T-helper 17 cell (primary cell): ENCODE measurements at places on chromosomes 5 and 9.

DNA sequence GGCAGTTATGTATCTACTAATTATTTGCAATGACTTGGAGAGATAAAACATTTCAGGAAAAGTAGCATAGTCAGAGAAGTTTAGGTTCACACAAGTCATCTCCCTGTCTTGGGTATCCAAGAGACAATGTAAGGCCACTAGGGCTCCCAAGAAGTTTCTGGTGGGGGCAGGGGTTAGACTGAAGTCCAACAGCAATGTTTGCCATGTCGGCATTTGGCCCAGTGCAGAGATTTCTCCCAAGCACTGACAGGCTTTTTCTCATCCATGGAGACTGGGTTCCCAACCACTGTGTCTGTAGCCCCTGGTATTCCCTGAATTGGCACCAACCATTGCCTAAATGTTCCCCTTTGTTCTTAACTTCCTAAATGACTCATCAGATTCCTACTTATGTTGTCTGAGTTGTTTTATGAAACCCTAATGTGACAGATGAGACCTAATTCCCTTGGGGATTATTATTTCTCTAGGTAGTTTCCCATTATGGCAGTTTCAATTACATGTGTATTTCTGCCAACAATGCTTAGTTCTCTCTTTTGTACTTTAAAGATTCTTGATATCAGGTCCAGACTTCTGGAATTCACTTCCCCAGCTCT lies 103.6 kb upstream of the EGFLAM start:
- no peak for DNase-seq

DNA sequence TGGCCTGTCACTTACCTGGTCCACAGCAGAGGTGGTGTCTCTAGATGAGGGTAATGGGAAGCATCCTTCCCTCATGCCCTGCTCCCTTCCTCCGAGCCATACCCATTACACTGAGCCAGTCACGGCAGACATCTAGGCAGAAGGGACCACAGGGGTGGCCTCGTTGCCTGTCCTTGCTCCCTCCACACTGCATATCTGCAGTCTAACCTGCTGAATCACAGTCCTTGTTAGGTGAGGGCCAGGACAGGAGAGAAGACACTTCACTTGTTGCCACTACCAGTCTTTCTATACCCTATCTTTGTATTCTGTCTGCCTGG lies 18.4 kb upstream of the SPINK4 start:
- no peak for DNase-seq

DNA sequence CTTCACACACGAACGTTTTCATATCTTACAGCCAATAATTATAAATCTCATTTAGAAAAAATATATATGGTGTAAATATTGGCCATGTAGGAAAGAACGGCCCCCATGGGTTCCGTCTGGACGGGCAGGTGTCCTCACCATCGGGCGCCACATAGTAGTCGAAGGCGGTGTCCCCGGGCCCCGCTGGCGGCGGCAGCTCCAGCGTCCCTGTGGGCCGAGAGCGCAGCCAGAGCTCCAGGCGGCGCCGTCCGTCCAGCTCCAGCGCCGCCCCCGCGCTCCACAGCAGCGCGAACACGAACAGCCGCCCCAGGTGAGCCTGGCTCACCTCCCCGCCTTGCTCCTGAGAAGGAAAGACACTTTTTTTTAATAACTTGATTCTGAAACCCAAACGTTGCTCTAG lies 134.6 kb downstream of the DNAH5 start:
- no peak for DNase-seq

DNA sequence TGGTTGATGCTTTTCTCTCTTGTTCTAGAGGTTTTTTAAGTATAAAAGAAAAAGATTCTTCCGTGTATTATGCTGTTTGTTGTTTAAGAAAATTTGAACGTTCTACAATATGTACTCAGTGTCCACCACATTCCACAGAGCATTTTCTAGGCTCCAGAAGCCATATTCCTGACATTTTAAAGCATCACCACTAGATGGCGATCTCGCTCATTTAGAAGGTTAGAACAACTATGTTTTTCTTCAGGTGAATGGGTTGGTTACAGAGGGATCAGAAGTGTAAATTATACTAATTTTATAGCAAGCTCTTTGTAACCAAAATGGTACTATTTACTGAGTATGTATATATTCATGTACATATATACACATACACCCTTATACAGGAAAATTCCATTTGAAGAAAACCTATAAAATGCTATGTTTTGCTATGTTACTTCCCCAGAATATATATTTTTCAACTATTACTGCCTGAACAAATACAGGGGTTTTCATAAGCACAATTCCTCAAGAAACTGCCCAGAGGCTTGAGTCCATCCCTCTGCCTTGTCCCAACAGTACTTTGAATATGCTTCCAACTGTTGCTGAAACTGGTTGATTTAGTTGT lies 284.3 kb downstream of the CCDC171 start:
- DNase-seq, result no peak

GRCh38 chr5:153629027-153629895 lies 138.8 kb downstream of the GRIA1 start:
- DNase-seq, result no peak

GRCh38 chr5:73218552-73219171 lies 45.7 kb downstream of the TMEM174 start:
- no peak for DNase-seq

DNA sequence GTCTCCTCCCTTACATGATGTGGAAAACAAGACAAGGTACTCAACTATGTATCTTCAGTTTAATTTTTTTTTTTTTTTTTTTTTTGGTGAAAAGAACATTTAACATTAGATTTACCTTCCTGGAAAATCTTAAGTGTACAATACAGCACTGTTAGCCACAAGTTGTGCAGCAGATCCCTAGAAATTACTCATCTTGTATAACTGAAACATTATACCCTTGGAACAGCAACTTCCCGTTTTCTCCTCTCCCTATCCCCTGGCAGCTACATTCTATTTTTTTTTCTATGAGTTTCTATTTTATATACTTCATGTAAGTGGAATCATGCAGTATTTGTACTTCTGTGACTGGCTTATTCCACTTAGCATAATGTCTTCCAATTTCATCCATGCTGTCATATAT lies 421.9 kb upstream of the FTMT start:
- no peak for DNase-seq

- DNase-seq, result no peak
Measured at GRCh38 chr9:134970198-134970597, 52.5 kb upstream of the FCN1 start.

DNA sequence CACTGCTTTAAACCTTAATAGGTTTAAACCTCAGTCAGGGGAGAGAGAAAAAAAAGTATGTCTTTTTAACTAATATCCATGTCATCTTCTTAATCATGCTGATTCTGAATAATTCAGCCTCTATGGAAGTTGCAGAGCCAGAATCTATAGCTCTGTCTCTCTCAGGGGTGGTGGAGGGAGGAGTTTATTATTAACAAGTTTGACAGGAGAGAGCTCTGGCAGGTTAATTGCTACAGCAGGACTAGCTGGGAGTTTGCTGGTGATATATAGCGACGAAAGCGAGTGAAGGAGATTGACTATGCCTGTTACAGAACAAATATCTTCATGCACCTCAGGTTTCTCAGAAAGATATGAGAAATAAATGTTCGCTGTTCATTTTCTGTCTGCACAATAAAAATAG lies 586.4 kb downstream of the TLE4 start:
- DNase-seq, result no peak

- no peak for DNase-seq
Measured at GRCh38 chr5:57243286-57244137, 69.7 kb downstream of the GPBP1 start.

GRCh38 chr5:134103998-134104654 lies 10.4 kb upstream of the TCF7 start:
- DNase-seq, result no peak

DNA sequence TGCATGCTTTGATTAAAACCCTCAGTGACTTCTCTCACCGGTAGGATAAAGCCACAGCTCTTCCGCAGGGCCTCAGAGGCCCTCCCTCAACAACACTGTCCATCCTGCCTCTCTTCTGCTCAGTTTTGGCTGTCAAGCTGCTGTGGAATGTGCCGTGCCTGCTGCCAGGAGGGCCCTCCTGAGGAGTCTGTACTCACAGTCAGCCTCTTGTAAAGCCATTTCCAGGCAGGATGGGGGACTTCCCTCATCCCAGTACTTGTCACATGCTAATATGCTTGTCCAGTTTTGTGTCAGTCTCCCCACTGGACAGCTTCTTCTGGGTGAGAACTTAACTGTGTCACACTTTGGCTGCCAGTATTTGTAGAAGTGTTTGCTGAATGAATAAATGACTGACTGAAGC lies 13.9 kb upstream of the DDX41 start:
- DNase-seq, result no peak

GRCh38 chr5:139869042-139869790 lies 73.6 kb downstream of the PSD2 start:
- no peak for DNase-seq

- DNase-seq, result peak; percentile 33
Measured at GRCh38 chr5:141878186-141878710, at the start of gene PCDH1. Gene PCDH1, minus strand, starts transcription at chr5:141878410. Its CDS starts 148 bp downstream, at chr5:141878262.

DNA sequence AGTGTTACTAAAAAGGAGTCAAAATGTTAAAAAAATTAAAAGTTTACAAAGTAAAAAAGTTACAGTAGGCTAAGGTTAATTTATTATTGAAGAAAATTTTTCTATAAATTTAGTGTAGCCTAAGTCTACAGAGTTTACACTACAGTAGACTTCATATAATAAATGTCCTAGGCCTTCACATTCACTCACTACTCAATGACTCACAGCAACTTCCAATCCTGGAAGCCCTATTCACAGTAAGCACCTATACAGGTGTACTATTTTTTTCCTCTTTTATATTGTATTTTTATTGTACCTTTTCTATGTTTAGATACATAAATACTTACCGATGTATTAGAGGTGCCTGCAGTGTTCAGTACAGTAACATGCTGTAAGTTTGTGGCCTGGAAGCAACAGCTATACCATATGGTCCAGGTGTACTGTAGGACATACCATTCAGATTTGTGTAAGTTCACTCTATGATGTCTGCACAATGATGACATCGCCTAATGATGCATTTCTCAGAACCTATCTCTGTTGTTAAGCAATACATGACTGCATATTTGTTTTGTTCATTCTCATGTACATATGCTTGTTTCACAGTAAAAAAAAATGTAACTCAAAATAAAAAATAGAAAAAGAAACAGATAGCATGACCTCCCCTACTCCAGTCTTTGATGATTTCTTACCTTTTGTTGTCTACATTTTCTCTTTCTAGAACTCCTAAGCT lies 64.7 kb downstream of the NR3C1 start:
- no peak for DNase-seq

GRCh38 chr9:86516564-86516963 lies 162.4 kb upstream of the TUT7 start:
- no peak for DNase-seq

DNA sequence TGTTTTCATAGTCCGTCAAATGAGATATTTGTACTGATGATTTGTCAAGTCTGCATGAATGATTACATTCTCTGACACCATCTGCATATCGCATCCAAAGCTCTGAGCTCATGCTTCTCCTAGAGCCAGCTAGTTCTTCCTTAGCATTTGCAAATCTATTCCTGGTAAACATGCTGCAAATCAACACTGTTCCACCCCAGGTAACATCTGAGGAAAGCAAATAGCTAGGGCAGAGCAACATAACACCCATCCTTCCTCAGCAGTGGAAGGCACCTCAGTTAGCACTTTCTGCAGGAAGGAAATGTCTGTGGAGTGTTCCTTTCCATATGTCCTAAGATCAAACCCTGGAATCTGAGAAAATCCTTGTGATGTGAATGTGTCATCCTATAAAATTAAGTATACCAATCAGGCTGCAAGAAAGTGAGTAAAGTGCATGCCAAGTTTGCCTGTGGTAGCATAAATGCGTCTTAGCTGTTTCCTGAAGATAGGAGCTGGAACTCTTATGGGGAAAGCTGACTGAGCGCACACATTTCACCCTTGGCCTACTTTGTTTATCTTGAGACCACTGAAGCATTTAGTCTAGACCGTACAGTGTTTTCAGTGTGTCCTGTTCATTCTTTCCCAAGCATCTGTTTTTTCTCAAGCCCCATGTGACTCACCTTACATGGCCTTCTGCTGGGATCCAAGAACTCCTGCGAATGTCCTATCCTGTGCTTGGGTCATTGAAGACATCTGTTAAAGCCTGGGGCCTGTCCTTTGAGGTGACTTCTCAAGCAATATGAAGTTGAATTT lies 50.9 kb upstream of the STARD4 start:
- DNase-seq, result no peak

GRCh38 chr9:127066851-127067136 lies 55.6 kb downstream of the ANGPTL2 start:
- DNase-seq, result no peak

DNA sequence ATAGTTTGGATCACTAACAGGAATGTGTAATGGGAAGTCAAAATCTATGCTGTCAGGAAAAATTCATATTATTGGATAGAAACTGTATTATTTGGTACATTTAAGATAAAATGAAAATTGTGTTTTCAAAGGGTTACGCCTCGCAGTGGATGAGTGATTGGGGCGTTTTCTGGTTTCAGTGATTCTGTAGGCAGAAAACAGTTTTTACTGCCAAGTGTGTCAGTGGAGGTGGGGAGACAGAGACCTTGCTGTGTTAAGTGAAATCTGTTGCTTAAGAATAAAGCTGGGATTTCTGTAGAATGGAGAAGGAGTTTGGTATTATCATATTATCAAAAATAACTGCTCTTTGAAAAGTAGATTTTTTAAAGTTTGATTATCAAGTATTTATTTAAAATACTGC lies 69.7 kb downstream of the GHR start:
- no peak for DNase-seq

DNA sequence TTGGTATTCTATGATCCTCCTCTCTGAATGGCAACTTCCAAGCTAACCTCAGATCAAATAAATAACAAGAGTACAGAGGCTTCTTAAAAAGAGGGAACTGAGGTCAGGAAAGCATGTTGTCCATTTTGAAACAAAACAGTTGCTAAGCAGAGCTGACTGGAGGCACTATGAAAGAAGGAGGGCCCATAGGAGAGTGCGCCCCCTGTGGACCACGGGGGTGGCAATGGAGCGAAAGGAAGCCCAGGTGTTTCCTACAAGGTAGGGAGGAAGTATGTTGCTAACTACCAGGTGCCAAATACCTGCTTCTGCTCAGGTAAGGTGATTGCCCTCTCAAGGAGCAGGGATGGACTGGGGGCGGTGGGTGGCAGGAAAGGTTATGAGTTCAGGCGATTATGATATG lies 101.8 kb upstream of the MAST4 start:
- DNase-seq, result no peak

DNA sequence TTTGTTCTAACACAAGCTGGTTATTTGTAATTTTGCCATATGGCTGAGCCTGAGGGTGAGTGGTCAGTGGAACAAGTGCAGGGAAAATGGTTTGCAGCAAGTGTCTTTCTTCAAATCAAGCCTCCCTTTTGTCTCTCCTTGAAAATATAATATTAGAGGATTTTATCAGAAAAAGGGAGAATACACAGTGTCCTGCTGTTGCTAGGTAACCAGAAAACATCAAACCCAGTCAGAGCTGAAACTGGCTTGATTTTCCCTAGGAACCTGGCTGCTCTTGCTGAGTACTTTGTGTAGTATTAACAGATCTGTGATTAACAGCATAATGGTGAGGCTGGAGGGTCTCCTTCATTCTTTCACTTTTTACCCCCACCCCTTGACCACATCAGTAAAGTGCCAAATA lies 314.0 kb downstream of the ARHGEF28 start:
- no peak for DNase-seq

- DNase-seq, result no peak
Measured at GRCh38 chr5:82820961-82821845, 256.0 kb downstream of the TMEM167A start.

- DNase-seq, result no peak
Measured at GRCh38 chr5:91024206-91024605, 358.9 kb downstream of the ARRDC3 start.
